ENCODE measurements at places on chromosomes 6 and 20.

GRCh38 chr6:36985417-36985807 lies 584 bp downstream of the MTCH1 start:
- DNase-seq, result no peak

GRCh38 chr6:66189915-66190314 lies 482.9 kb upstream of the EYS start:
- no peak for DNase-seq

DNA sequence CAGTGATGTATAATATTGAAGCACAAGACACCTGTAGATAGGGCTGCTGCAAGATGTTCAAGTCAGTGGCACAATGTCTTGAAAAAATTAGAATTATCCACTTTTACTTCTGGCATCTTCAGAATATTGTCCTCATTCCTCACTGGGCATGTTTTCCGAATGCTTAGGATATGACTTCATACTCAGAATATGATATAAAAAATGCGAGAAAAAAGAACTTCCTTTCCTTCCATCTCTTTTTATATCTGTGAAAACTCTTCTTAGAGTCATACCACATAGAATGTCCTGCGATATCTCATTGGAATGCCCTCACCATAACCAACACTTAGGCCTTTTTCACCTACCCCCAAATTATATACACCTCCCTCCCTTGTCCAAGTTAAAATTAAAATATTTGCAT lies 4.6 kb downstream of the MAS1L start:
- DNase-seq, result no peak

- no peak for DNase-seq
These were observed 27.4 kb upstream of the ABT1 start for GRCh38 chr6:26569433-26569764.

DNA sequence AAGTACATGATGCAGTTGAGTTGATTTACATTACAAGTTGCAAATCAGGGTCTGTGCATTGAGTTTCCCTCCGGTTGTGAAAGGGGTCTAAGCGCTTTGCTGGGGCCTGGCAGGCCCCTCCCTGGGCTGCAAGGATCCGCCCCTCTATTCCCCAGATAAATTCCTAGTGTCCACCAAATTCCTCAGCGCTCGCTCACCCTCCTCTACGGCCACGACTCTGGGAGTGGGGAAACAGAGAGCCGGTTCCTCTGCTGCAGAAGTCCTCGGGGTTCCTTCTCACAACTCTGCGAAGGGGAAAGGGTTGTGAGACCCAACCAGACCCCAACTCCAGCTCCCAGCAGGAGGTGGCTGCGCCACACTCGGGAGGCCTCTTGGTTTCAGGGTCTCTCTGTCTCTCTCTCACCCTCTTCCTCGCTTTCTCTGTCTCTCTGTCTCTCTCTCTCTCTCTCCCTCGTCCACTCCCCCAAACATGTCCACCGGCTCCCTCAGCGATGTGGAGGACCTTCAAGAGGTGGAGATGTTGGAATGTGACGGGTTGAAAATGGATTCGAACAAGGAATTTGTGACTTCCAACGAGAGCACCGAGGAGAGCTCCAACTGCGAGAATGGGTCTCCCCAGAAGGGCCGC lies at the start of gene TCF21:
Gene TCF21, plus strand, starts transcription at position 185 of the 628 bp plus-strand sequence. Its CDS starts 285 bp downstream, at position 470.
- DNase-seq, result no peak

DNA sequence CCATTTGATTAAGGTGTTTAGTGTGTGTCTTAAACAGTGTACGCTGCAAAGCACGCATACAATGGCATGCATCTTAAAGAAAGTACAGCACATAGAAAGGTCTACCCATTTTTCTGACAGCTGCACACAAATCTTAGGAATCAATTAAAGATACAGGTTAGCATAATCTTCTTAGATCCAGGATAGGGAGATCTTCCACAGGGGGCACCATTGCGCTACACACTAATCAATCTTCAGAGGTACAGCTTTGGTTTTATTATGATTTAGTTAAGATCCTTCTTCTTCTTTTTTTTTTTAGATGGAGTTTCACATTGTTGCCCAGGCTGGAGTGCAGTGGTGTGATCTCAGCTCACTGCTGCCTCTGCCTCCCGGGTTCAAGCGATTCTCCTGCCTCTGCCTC lies 63.7 kb upstream of the BEND3 start:
- no peak for DNase-seq

Measured in kidney capillary endothelial cell (primary cell).